Stromal cell of bone marrow (primary cell): ENCODE measurements at places on chromosomes 1 and 21.

DNA sequence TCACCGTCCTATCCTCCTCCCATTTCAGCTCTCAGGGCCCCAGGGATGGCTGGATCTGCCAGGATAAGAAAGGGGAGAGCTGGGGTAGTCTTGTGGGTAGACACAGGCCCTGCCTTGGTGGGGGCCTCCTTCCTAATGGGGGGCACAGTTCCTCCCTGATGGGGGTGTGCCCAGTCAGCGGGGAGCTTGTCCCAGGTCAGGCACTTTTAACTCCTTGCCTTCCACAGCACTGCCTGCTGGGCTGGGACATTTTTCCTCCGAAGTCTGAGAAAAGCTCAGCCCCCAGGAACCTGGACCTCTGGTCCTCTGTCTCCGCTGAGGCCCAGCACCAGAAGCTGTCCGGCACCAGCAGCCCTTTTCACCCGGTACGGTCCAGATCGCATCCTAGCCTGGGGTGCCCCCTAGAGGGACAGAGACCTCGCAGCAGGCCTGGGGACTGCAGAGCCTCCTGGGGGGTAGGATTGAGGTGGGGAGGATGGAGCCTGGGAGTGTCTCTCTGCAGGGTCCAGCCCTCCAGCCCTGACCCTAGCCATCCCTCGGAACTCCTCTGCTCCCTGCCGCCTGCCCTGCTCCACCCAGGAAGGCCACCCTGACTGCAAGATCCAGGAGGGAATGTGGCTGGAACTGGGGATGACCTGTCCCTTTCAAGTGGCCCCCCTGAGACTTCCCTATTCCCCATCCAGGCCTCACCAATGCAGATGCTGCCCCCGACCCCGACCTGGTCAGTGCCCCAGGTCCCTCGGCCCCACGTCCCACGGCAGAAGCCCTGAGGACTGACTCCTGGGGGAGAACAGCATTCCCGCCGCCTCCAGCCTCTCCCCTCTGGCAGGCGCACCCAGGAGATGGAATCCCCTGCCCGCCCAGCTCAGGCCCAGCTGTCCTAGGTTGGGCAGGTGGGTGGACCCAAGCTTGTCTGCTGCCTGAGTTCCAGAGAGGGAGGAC, 12.0 kb downstream of the MIIP start:
- DNase-seq, result no peak

DNA sequence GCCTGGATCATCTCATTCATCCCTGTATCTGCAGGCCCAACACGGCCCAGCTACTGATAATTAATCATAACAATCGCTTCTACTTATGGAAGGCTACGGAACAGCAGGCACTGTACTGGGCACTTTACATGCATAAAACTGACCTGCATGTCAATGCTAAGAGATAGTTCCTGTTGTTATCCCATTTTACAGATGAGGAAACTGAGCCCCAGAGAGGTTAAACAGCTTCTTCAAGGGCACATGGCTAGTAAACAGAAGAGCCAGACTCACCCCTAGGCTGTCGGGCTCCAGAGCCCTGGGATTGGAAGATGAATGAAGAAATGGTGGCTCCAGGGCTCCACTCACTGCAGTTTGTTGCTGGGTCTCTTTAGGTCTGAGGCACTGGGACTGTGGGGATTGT, 27.3 kb upstream of the VPS13D start:
- DNase-seq, result no peak

- no peak for DNase-seq
Measured at GRCh38 chr1:182286761-182287160, 104.8 kb downstream of the GLUL start.

DNA sequence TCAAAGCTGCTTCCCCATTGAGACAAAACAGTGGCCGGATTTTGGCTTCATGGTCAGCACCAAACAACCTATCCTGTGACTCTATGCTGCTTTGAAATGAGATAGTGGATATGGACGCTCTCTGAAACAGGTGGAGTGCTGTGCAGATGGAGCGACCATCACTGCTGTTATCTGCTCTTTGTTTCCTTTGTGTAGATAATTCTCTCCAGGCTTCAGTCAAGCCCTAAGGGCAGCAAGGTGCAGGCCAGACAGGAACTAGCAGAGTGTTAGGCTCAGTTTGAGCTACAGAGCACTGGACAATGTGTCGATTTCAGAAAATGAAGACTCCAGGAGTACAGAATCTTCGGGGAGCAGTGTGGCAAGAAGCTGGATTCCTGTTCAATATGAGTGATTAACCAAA, 4.8 kb upstream of the IRF6 start:
- DNase-seq, result no peak

DNA sequence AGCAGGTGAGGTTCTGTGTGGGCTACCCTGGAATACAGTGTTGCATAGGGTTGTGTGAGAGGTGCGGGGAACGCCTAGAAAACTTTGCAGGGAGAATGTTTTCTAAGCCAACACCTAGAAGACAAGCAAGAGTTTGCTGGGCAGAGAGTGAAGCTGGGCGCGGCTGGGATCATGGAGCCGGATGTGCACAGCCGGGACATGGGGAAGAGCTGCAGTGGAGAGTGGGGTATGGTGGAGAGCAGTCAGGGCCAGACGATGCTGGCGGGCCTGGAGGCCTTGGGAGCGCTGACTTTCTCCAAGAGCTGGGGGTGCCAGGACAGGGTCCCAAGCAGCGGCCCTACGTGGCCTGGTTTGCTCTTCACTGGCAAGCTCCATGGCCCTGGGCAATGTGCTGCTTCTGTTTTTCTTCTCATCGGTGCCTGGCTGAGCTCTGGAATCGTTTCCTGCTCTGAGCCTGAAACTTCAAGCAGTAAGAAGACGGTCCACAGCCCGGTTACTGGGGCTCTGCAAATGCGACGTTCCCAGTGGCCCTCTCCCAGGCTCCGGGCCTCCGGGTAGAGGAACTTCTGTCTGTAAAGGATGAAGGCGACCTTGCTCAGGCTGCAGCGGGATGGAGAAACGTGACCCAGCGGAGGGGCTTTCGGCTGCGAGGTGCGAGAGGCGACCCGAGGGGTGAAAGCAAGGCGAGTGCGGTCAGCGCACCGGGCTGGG, 51.9 kb upstream of the CD34 start:
- DNase-seq, result no peak

DNA sequence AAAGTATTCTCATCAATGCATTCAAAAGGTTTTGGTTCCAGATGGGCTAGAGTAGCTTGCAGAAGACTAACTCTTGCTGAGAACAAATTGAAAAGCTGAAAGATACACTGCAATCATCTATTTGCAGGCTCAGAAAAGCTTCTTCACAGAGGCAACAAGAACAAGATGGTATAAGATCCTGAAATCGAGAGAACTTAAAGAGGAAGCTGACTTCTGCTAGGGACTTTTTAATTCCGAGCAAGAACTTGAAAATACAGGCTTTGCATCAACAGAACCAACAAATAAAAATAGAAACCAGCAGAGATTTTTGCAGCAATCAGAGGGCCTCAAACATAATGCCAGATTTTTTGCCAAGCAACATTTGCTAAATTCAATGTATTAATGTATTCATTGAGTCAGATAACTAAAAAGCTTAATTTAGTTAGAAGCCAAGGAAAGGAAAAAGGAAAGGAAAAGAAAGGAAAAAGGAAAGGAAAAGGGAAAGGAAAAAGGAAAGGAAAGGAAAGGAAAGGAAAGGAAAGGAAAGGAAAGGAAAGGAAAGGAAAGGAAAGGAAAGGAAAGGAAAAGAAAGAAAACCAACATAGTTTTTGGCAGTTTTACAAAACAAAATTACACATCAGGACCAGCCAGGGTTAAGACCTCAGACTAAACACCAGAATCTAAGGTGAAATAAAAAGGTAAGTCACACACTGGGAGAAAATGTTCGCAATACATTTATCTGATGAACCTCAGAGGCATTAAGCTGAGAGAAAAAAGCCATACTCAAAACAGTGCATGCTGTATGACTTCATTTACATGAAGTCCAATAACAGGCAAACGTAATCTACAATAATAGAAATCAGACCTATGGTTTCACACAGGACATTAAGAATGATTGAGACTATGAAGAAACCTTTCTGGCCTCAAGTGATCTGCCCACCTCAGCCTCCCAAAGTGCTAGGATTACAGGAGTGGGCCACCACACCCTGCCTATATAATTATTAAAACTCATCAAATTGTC, 42.6 kb downstream of the FAF1 start:
- DNase-seq, result no peak

- DNase-seq, result no peak
Measured at GRCh38 chr21:33393348-33393747, 9.9 kb upstream of the IFNGR2 start.

DNA sequence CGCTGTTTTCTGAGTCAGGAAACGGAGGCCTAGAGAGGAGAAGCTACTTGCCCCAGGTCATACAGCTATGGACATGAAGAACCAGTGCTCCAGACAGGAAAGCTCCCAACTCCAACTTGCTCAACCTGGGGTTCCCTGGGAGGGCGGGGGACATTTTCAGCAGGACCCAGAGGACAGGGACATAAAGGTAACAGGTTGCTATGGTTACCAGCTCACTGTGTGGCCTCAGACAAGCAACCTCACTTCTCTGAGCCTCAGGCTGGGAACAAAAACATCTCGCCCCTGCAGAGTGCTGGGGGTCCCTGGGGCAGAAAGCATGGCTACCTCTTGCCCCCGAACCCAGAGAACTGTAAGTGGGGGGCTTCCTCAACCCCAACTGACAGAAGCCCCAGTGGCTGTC, 16.1 kb downstream of the FBXO2 start:
- no peak for DNase-seq

- no peak for DNase-seq
Measured at GRCh38 chr1:211352985-211353515, 26.4 kb downstream of the TRAF5 start.

DNA sequence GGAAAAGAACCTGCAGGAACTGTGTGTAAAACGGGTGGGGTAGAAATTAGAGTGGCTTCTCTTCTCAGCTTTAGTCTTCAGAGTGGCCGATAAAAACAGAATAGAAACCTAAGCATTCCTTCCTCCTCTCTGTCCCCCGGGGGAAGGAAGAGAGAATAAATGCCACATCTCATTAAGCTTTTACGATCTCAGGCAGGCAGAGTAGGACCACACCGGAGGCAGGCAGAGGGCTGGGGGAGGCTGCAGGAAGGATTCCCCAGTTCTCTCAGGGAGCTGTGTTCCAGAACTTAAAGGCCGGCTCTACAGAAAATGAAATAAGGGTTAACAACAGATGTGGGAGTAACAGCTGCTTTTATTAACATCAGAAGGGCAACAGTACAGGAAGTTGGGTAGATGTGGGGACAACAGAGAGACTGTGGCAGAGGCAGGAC, 24.5 kb upstream of the MEF2D start:
- no peak for DNase-seq

GRCh38 chr1:36458910-36459309, 5.3 kb downstream of the MRPS15 start:
- DNase-seq, result no peak

- DNase-seq, result no peak
Measured at GRCh38 chr1:52877554-52877953, 35.0 kb downstream of the ZYG11A start.

DNA sequence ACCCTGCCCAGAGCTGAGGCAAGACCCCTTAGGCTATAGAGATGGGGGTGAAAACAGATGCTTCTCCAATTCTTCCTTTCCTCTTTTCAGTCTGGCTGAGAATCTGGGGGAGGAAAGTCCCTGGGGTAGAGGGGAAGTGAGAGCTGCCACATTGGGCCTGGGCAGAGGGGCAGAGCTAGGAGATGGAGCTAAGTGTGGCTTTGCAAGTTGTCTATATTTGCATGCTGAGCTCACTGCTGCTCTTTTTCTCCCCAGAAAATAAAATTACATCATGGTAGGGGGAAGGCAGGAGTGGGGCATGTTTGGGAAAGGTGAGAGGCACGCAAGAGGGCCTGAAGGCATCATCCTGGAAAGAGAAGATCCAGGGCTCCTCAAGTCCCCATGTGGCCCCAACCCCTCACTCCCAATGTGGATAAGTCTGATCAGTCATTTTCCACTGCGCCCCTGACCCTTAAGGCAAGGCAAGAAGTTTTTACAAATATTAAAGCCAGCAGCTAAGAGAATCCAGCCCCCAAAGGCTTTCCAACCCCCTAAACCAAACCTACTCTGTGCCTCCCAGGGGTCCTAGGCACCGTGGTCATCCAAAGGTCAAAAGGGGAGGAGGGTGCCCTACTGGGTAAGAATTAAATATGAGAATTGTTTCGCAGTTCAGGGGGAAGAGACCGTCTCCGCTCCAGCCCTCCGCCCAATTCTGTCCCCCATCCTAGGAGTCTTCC, 500 bp upstream of the PEA15 start:
- no peak for DNase-seq

- no peak for DNase-seq
Measured at GRCh38 chr1:9628541-9629444, 22.7 kb upstream of the PIK3CD start.

GRCh38 chr1:245556057-245556456, 401.3 kb downstream of the KIF26B start:
- DNase-seq, result no peak

- DNase-seq, result no peak
Measured at GRCh38 chr1:24424207-24424606, 8.6 kb downstream of the NIPAL3 start.

DNA sequence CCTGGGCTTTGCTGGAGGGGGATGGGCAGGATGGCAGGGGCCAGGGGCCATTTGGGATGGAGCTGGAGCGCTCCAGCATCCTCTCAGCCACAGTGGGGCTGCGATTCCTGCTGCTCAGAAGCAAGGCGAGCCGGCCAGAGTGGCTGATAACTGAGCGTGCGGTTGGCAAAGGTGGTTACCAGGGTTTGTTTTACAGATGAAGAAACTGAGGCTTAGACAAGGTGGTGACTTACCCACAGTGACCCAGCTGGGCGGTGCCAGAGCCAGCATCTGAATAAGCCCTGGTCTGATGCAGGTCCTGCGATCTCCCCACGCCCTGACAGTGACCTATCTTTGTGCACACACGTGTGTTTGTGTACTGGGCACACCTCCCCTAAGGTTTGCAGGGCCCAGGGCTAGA, 5.9 kb upstream of the PRXL2B start:
- DNase-seq, result no peak

DNA sequence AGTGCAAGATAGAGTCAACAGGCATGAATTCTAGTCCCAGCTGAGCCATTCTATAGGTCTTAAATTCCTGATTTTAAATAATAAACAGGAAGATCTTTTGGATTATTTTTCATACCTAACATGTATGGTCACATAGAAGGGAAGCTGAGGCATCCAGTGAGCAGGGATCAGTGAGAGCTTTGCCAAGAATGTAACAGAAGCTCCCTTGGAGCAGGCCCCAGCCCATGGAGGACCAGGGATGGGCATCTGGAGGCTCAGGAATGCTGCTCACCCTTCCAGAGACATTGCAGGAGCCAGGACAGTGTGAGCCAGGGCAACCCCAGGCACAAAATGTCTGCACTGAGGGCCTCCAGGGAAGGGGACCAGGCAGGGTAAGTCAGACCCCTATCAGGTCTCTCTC, 54.4 kb upstream of the KCND3 start:
- DNase-seq, result no peak
